ENCODE measurements at places on chromosomes 4 and X.

DNA sequence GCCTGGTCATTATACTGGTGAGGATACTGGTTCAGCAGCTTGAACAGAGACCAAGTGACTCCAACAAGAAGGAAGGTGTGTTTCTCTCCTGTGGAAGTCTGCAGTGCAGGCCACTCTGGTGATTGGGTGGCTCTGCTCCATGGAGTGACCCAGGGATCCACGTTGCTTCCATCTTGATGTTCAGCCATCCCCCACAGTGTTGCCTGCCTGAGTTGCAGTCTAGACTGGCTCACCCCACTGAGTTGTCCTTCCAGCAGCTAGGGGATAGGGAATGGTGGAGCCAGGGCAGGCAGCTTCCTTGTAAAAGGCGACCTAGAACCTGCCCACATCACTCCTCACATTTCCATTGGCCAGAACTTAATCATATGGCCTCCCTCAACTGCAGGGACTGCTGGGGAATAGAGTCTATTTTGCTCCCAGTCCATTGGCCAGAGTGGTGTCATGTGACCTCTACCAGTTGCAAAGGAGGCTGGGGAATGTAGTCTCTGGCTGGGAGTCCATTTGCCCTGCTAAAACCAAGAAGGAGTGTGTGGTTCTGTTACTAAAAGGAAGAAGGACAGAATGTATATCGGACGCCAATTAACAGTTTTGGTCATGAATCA is 8.0 kb downstream of the MAN2B2 start:
- DNase-seq = no peak

GRCh38 chrX:18647621-18648020 is 24.3 kb downstream of the RS1 start:
- DNase-seq = no peak

- DNase-seq = no peak
Observed at GRCh38 chr4:156390599-156391324, 437.1 kb upstream of the CTSO start.

DNA sequence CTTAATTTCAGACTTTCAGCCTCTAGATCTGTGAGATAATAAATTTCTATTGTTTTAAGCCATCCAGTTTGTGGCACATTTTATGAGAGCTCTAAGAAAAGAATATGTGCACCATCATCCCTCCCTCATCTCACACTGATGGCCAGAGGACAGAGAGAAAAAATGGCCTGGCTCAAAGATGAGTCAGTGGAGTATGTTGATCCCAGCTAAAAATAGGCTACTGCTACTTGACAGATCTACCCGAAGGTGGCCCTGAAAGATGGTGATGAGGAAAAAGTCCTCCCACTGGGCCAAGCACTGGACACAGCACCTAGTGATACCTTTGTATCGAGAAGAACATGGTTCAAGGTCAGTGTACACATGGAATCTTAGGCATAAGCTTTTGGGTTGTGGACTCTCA is 38.2 kb upstream of the DCTD start:
- DNase-seq = no peak

DNA sequence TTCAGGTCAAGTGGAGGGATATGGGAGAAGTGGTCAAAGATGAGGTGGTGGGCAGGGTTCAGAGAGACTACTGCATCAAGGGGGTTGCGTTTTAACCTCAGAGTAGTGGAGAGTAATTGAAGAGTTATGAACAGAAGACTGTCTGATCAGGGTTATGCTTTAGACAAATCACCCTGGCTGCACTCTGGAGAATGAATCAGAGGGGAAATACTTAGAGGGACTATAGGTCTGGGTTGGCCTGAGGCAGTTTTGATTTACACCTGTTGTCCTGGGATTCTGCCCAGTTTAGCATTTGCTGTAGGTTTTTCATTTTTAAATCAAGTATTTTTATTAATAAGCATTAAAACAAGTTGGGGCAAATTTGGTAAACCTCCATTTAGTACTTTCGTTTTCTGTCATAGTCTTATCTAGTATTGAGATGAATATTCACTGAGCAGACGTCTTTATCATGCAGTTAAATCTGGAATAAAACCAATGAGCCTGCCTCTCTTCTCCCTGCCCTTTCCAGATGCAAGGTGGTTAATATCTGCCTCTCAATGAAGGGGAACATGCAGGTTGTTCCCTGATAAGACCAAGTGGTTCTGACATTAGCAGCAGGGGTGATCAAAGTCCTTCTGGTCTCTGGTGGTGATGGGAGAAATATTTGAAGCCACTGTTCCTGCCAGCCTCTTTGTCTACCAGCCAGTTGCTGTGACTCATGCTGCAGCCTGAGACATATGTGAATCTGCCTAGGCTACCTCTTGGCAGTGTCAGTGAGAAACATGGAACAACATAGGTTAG is 116.0 kb upstream of the RPS6KA3 start:
- DNase-seq = no peak

DNA sequence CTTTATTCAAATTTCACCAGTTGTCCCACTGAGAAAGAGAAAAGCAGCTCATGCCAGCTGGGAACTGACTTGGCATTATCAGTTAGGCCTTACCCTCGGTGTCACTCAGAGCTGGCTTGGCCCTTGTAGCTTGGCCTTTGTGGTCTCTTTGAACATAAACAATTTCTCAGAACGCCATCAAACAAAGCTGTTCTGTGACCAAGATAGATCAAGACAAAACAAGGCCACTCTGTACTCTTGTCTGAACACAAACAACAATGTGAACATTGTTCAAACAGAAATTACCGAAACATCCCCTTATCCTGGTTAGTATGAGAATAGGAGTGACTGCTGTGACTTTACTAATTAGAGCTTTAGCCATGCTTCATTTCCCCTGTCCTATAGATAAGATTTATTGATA is 57.2 kb downstream of the DIPK2B start:
- no peak for DNase-seq

DNA sequence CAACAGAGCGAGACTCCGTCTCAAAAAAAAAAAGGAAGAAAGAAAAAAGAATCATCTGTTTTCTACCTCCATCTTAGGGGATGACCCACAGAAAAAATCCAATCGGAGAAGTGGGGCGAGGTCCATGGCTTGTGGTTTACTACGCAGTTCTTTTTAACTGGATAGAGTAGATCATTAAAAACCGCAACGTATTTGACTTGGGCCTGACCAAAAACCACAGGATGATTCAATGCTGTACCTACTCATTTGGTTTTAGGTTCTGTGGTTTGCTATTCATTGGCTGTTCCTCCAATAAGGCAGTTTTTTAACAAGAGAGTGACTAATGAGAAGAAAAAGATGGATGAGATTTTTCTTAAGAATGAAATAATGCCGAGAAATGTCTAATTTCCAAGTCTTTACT is 83.7 kb downstream of the FREM3 start:
- no peak for DNase-seq

DNA sequence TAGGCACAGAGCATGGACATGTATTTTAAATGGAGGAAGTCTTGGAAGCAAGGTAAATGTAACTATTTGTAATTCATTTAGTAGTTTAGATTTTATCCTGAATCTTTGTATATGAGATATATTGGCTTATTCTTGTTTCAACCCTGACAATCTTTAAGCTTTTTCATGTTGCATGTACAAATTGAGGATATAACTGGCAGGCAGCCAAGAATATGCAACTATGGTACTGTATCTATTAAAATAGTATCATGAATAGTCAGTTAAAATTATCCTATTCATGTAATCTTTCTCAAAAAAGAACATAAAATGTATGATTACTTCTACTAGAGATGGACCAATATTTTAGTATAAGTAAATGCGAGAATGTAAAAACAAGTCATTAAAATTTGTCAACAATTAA is 1141.5 kb downstream of the PCDH18 start:
- DNase-seq = no peak

GRCh38 chr4:122739174-122739573 is 6.7 kb downstream of the BBS12 start:
- DNase-seq = no peak

GRCh38 chr4:48798117-48798516 is 18.0 kb upstream of the FRYL start:
- no peak for DNase-seq

GRCh38 chrX:150506486-150506885 is 61.9 kb upstream of the MTM1 start:
- DNase-seq = no peak

GRCh38 chrX:34058005-34058404 is 74.1 kb downstream of the FAM47A start:
- no peak for DNase-seq

GRCh38 chr4:84035568-84035967 is 463.5 kb downstream of the NKX6-1 start:
- no peak for DNase-seq

- DNase-seq = no peak
Observed at GRCh38 chrX:51608126-51608525, 10.6 kb downstream of the CENPVL3 start.

- no peak for DNase-seq
Observed at GRCh38 chrX:129227366-129227765, 295.9 kb downstream of the SMARCA1 start.

GRCh38 chr4:1509366-1509765 is 103.1 kb upstream of the NKX1-1 start:
- DNase-seq = peak; percentile 13

DNA sequence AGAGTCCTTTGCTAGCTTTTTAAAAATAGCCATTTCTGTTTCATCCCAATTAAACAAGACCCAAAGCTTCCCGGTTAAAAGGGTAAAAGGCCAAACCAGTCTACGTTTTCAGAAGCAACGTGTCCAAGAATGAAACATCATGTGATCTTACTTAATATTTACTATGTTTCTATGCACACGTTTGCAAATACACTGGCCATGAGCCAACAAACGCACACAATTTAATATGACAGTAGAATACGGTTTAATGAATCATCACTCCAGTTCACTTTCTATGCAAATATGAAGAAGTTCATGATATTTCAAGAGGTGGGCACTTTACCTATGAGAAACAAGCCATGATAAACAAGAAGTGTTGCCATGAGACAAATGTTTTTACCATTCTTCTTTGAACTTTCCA is 4.3 kb downstream of the NR0B1 start:
- no peak for DNase-seq

DNA sequence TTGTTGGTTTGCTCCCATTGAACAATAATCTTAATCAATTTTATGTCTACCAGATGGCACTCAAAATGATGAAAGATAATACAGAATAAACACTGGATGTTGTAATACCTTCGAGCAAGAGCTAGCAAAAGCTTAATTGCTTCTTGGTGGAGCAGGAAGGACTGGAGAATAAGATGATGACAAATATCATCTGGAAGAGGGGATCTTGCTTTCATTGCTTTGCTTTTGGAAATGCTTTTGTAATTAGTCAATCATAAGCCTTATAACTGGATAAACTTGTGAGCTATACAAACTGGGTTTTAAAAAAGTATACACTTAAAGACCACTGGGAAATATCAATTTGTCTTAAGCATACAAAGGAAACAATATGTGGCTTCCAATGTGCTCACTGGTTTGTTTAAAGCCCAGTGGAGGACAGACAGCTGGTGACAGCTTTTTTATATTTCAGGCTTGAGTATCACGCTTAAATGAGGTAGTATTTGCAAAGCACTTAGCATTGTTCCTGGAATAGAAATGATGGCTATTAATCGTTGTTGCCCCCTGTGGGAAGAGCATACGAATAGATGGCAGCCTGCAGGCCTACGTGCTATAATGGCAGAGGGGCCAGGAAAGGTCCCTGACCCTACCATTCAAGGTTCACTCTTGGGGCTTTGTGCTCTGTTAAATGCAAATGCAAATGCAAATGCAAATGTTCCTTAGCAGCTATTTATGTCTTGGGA is 61.2 kb downstream of the TMEM150C start:
- no peak for DNase-seq

DNA sequence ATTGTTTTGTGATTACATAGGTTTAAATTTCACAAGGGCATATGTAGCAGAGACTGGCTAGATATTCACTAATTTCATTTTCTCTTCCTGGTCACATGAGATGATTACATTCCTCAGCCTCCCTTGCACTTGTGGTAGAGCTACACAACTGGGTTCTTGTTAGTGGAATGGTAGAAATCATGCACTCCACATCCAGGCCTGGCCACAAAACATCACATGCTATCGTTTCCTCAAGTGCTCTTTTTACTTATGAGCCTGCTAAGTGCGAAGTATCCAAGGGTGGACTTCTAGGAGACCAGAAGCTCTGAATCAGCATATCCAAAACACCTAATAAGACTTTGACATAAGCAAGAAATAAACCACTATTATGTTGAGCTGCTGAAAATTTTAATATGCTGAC is 26.4 kb upstream of the HPGDS start:
- DNase-seq = no peak

- DNase-seq = no peak
Observed at GRCh38 chr4:102637391-102637790, 123.4 kb downstream of the MANBA start.

GRCh38 chrX:52031371-52031770 is 37.6 kb downstream of the MAGED4B start:
- no peak for DNase-seq

GRCh38 chr4:35690271-35690670 is 554.0 kb downstream of the ARAP2 start:
- DNase-seq = no peak

DNA sequence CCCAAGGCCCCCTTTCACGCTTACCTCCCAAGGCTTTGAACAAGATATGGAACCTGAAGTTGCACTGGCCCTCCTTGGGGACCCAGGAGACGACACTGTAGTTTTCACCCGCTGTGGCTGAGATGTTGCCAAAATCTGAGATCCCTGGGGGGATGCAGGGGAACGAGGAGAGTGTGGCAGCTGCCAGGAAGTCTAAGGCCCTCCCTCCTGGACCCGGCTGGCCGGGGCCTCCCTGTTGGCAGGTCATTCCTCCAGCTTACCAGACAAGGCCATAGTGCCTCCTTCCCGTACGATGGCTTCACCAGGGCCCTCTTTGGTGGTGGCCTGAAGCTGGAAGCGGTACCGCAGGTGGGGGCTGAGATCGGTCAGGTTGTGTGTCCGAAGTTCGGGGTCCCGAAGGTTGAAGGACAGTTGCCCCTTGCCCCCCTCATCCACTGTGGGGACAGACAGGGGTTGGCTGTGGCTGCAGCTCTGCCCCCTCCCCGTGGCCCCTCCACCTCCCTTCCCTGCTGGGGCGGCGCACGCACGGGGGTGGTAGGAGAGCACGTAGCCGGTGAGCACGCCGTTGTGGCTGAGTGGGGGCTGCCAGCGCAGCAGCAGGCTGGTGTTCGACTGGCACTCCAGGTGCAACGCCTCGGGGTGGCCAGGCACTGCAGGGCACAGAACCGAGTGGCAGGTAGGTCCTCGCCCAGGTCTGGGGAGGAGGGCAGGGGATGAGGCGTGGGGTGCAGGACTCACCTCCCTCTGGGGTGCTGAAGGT is 21.2 kb downstream of the L1CAM start:
- DNase-seq = no peak

- DNase-seq = no peak
Observed at GRCh38 chr4:150590631-150591030, 8.7 kb downstream of the MAB21L2 start.

- DNase-seq = no peak
Observed at GRCh38 chr4:8594097-8595038, 1.8 kb downstream of the CPZ start.

DNA sequence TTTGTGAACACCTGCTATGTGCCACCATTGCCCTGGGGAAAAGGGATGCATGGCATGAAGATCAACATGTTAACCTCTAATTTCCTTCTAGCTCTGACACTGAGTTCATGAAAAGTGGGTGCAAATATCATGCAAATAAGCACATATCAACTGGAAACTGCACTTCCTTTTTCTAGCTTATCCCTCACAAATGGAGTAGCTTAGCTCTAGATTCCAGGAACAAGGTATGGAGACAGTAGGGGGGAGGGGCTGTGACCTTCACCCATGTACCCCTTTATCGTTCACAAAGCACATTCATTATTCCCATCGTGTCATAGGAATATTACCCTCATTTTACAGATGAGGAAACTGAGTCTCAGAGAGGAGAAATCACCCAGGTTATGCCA is 37.4 kb downstream of the STARD8 start:
- no peak for DNase-seq

Data from activated CD8-positive, alpha-beta memory T cell treated with anti-CD3 and anti-CD28 coated beads, Interleukin-2, amount 50 U/mL, for 4 hours (primary cell).